Dorsolateral prefrontal cortex (tissue), 122 donors: ENCODE measurements at places on chromosomes 3 and 15.
A peak's percentile ranks its signal among the peaks of the same experiment; 100 is the strongest.

DNA sequence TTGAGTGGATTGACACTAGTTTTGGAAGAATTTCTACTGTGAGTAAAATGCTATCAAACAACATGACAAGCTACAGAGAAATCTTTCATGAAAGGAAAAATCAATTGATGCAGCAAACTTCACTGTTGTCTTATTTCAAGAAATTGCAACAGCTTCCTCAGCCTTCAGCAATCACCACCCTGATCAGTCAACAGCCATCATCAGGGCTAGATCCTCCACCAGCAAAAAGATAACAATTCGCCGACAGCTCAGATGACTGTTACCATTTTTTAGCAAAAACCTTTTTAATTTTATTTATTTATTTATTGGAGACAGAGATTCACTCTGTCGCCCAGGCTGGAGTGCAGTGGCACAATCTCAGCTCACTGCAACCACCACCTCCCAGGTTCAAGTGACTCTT, 44.0 kb downstream of the MLH1 start:
- DNase-seq, result no peak

- DNase-seq, result no peak
Observed at GRCh38 chr3:42632146-42632545, 21.4 kb upstream of the ZBTB47 start.

GRCh38 chr3:30657914-30658313, 51.5 kb downstream of the TGFBR2 start:
- DNase-seq, result no peak

GRCh38 chr15:38374556-38374955, 79.4 kb upstream of the FAM98B start:
- no peak for DNase-seq

DNA sequence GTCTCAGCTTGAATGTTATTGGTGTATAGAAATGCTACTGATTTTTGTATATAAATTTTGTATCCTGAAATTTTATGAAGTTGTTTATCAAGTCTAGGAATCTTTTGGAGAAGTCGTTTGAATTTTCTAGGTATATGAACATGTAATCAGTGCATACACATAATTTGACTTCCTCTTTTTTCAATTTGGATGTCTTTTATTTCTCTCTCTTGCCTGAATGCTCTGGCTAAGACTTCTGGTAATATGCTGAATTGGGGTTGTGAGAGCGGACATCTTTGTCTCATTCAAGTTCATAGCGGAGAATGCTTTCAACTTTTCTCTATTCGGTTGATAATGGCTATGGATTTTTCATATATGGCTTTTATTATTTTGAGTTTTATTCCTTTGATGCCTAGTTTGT, 100.9 kb upstream of the MCTP2 start:
- no peak for DNase-seq

DNA sequence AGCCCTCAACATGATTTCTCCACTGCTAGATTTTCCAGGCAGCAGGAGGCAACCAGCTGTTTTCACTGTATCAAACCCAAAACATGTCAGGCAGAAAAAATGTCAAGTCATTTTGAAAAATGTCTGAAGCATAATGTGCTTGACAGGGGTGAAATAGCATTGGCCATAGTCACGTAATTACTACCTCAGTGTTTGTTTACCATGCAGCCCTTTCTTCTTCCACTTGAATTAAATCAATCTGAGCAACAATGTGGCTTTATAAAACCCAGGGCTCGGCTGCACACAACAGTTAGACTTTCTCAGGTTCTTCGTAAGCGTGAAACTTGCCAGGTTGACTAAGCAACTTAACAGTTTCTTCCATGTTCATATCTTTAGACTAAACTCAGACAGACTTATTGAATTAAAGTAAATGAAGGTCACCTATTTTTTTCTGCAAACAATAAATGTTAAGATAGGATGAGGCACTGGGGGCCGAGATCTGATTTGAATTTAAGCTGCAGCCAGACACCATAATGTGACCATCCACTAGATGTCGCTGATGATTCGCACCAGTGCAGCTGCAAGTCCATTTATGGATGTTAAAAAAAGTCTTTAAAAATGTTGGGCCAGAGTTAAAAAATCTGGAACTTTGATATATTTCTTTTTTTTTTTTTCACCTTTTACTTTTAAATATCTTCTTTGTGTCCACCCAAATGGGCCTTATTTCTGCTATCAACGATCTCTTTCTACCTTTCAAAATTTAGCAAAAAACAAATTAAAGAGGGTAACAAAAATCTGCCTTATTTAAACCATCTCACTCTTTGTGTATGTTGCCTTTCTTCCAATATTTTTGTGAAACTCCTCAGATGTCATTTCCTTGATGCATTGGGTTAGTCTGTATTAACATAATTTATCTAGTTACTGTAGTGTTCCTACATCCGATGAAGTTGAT, 305.9 kb downstream of the CACNA2D3 start:
- no peak for DNase-seq

- no peak for DNase-seq
Observed at GRCh38 chr3:38099518-38099917, 37.4 kb downstream of the ACAA1 start.

- no peak for DNase-seq
Observed at GRCh38 chr15:64348455-64348854, 7.5 kb downstream of the CSNK1G1 start.

- DNase-seq, result no peak
Observed at GRCh38 chr3:55802816-55803215, 315.7 kb upstream of the WNT5A start.

DNA sequence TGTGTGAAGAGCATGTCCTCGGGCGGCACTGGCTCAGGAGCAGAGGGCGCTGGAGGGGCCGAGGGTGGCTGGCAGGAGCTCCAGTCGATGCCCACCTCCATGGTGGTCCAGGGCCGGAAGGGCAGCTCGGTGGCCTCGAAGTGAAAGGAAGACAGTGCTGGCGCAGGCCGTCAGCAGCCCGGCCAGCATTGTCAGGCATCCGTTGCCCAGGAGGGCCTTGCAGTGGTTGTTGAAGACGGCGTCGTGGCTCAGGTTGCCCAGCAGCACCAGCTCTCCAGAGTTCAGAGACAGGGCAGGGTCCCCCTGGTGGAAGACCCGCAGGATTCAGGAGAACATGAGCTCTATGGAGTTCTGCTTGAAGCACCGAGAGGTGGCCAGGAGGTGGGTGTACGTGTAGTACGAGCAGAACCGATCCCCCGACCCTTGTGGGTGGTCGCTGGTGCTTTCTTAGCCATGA, 16.5 kb upstream of the SIAH2 start:
- DNase-seq, result no peak

DNA sequence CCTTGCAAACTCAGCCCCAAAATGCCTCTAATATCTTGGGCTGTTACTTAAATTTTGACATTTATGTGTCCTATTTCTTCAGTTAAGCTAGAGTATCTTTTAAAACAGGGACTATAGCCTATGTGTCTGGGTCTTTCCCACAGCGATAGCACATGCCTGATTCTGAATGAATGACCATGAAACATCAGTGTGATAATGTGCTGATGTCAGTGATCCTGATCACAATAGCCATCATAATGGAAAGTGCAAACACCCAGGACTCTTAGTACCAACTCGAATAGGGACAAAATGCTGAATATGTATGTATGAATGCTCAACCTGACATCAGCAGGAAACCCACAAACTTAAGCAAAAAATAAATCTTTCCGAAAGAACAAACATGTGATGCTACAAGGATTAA, 537.4 kb downstream of the IGSF11 start:
- no peak for DNase-seq

DNA sequence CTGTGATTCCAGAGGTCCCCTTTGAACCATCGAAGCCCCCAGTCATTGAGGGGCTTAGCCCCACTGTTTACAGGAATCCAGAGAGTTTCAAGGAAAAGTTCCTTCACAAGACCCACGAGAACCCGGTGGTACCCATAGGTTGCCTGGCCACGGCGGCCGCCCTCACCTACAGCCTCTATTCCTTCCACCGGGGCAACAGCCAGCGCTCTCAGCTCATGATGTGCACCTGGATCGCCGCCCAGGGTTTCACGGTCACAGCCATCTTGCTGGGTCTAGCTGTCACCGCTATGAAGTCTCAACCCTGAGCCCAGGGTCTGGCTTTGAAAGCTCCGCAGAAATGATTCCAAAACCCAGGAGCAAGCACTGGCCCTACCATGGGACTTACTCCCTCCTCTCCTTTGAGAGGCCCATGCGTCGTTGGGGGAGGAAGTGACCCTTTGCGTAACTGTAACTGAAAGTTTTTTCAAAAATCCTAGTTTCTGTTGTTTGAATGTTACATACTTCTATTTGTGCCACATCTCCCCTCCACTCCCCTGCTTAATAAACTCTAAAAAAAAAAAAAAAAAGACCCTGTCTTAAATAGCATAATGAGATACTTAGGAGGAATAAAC, 85.1 kb upstream of the CSPG5 start:
- peak; percentile 48 for DNase-seq

GRCh38 chr3:119657887-119658702, 2.3 kb downstream of the POPDC2 start:
- DNase-seq, result no peak

- no peak for DNase-seq
Observed at GRCh38 chr15:59250249-59250648, 43.6 kb downstream of the LDHAL6B start.

- peak; percentile 25 for DNase-seq
Observed at GRCh38 chr15:90266061-90266431, 574 bp downstream of the NGRN start.
